ENCODE measurements at places on chromosomes 13 and 19.

DNA sequence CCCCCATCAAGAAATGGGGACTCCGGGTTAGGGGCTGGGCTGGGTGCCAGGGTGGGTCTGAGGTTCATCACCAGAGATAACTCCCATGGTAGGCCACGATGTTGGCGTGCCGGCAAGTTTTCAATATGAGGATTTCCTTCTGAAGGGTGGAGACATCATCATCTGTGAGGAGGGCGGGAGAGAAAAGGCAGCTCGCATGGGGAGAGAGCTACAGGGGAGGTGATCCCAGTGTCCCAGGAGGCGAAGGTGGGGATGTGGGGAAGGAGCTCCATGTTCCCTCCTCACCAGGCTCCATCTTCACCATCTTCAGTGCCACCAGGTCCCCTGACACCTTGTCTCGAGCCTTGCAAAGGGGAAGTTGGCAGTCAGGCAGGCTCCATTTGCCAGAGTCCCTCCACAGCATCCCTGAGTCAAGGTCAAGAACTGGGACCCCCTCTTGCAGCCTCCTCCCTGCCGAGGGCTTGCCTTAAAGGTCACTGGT, 430 bp downstream of the MAP4K1 start:
- DNase-seq: peak; percentile 15

GRCh38 chr19:6073858-6074708, 36.2 kb downstream of the RFX2 start:
- DNase-seq: no peak

DNA sequence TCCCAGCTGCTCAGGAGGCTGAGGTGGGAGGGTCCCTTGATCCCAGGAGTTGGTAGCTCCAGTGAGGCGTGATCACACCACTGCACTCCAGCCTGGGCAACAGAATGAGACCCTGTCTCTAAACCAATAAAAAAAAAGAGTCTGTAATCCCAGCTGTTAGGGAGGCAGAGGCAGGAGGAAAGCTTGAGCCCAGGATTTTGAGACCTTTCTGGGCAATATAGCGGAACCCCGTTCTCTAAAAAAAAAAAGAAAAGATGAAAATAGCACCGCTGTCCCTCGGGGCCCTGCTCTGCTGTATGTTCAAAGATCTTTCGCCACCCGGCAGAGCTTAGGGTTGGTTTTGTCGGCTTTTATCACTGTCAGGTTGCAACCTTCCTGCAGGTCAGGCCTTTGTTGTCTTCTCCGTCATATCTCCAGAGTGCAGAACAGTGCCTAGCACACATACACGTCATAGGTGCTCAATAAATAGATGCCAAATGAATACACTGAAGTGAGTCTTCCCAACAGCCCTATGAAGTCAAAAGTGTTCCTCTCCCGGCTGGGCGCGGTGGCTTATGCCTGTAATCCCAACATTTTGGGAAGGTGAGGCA, 13.4 kb upstream of the BCAM start:
- DNase-seq: no peak

GRCh38 chr19:5177745-5178450, 162.7 kb downstream of the PTPRS start:
- DNase-seq: no peak

DNA sequence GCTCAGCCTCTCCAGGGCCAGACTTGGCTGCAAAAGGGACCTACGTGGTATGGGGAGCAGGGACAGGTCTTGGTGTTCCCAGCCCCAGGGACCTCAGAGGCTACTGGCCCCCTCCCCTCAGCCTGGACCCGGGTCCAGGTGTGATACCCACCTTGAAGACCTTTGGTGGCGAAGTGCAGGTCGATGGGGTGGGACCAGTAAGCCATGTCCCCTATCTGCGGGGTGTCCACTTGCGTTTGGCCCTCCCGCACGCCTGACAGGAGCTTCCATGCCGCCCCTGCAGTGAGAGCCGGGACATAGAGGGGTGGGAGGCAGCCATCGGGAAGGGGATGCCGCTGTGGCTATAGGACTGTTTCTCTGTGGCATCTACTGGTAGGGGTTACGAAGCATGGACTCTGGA, 4.0 kb upstream of the TGFB1 start:
- DNase-seq: no peak

DNA sequence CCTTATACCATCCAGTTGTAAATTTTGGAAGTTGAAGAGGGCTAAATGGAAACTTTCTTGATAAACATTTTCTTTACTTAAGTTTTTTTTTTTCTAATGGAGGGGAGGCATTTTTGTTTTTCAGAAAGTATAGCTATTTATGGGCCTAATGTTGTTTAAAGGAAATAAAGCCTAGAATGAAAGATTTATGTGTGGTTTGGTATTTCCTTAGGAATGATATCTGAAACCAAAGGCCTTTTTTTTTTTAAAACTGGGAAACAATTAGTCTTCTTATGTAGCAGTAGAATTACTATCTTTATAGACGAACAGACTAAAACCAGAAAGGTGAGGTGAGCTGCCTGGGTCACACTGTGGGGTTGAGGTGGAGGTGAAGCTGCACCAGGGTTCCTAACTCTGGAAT, 80.1 kb downstream of the ESD start:
- DNase-seq: no peak

GRCh38 chr13:97133955-97134354, 88.2 kb upstream of the MBNL2 start:
- DNase-seq: no peak

DNA sequence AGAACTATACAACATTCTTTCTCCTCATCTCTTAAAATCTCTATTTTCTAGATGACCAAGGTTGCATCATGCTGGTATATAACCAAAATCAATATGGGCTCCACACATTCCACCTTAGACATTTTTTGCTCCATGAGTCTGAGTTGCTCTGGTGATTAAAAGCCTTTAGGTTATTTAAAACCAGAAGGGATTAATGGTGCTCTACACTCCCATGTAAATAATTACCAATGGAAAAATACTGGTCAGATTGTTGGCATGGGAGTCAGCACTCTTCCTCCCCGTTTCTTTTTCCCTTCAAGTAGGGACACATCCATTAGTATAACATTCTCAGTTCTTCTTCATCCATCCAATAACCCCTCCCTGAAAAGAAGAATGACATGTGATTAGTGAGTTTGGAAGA, 747.7 kb downstream of the PCDH17 start:
- DNase-seq: no peak

GRCh38 chr13:51050021-51050830, 60.8 kb downstream of the C13orf42 start:
- DNase-seq: no peak

- no peak for DNase-seq
Observed at GRCh38 chr13:83878691-83879430, 3.4 kb downstream of the SLITRK1 start.

GRCh38 chr13:51541809-51542258, 42.4 kb upstream of the WDFY2 start:
- DNase-seq: no peak

GRCh38 chr13:88651531-88651930, 980.4 kb downstream of the SLITRK5 start:
- no peak for DNase-seq

- DNase-seq: no peak
Observed at GRCh38 chr13:20565115-20565736, 1.7 kb upstream of the IFT88 start.

- DNase-seq: no peak
Observed at GRCh38 chr13:27135023-27135422, 36.6 kb downstream of the USP12 start.

DNA sequence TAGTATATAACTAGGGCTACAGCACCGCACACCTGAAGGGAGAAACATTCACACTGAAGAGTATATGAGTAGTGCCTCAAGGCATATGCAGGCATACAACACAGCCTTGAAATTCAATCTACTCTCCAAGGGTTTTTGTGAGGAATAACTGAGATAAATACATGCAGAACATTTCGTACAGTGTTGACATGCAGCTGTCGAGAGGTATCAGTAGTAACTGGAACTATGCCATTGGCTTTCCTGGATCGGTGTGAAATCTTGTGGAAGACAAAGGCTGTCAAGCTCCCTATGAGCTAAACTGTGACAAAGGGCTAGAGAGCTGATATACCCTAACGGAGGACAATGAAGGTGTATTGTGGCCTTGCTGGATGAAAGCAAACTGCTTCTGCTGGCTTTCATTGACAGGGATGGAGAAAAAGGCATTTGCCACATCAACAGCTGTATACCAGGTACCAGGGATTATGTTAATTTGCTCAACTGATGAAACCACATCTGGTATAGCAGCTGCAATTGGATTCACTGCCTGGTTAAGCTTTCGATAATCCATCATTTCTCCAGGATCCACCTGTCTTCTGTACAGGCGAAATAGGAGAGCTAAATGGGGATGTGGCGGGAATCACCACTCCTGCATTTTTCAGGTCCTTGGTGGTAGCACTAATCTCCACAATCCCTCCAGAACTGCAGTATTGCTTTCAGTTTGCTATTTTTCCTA, 16.3 kb downstream of the MTRF1 start:
- no peak for DNase-seq

DNA sequence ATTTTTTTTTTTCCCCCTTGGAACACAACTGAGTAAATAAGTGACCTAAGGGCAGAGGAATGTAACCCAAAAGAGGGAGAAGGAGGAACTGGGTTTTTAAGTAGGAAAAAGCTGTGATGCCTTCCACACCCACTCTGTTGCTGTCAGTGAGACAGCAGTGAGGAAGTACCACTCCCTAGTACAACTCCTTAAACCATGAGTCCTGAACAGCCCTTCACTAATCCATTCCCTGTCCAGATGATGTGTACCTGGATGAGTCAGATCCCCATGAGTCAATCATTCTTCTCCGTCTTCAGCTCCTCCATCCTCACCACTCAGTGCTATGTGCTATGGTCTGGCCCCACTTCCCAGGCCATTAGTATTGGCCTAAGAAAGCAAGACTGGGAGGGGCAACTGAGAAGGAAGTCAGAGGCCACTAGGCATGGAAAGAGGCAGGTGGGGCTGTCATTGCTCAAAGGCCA, 12.9 kb upstream of the CXCL17 start:
- DNase-seq: no peak

DNA sequence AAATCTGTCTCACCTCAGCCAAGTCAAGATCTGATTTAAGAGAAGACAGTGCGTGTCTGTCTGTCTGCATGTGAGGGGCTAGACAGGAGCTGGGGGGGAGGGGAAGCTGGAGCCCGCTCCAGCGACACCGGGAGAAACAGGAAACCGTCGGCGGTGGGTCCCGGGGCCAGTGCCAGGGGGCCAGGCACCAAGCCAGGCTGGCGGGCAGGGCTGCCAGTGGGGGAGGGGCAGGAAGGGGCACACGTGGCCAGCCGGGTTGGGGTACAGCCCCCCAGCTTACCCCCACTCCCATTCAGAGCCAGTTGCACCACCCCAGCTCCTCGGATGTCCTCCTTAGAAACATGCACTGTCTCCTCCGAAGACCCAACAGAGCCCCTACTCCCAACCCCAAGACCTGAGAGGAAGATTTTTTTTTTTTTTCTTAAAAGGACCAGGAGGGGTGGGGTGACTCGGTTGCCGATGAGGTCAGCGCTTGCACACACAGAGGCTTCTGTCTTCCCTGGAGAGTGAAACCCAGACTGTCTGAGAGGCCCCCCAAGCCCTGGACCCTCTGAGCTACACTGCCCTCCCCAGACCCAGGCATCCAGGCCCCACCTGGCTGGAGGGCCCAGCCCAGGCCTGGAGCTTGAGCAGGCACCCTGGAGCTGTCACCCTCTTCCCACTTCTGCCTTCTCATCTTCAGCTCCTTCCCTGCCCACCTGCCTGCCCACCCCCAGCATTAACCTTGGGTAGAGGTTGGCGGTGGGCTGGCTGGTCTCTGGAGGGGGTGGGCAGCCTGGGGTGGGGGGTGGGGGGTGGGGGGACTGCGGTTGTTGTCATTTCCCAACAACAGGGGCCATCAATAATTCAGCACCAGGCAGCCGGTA, 4.0 kb downstream of the ERF start:
- DNase-seq: peak; percentile 29

- DNase-seq: peak; percentile 28
Observed at GRCh38 chr13:77729502-77730221, 32.2 kb downstream of the SLAIN1 start.

- DNase-seq: peak; percentile 18
Observed at GRCh38 chr13:49995625-49996101, 1.2 kb upstream of the TRIM13 start.

- no peak for DNase-seq
Observed at GRCh38 chr19:7159105-7159933, 89.8 kb downstream of the ZNF557 start.

GRCh38 chr19:41409288-41409687, 11.7 kb downstream of the BCKDHA start:
- no peak for DNase-seq

GRCh38 chr19:6533000-6533328, 2.1 kb downstream of the TNFSF9 start:
- no peak for DNase-seq

DNA sequence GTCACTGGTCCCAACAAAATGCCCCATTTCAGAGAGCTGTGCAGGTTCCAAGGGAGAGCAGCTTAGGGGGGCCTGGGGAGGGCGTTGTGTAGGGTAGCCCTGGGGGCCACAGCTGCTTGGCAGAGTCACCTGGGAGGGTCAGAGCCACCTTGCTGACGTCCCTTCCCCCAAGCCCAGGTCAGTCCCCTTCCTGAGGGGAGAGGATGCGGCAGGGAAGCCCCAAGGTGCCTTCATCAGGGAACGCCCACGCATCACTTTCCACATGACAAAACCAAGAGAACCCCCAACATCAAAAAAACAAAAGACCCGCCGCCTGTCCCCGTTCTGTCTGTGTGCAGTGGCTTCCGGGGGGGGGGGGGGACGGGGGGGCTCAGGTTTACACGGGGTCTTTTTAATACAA, 5.3 kb upstream of the UQCR11 start:
- peak; percentile 21 for DNase-seq

- no peak for DNase-seq
Observed at GRCh38 chr19:570251-570686, 2.1 kb upstream of the BSG start.

GRCh38 chr19:37413313-37414084, 42.6 kb downstream of the ZNF527 start:
- DNase-seq: no peak

GRCh38 chr19:10975374-10976130, 14.7 kb downstream of the SMARCA4 start:
- no peak for DNase-seq

- DNase-seq: no peak
Observed at GRCh38 chr13:95455782-95456181, 96.7 kb upstream of the CLDN10 start.

- DNase-seq: peak; percentile 55
Observed at GRCh38 chr13:51844862-51845573, at the start of gene TMEM272. TSS of gene TMEM272 (minus strand) at chr13:51845177. CDS start at chr13:51838530, 6,647 bp downstream.

GRCh38 chr13:93296584-93296983, 70.0 kb downstream of the GPC6 start:
- DNase-seq: no peak
